ENCODE measurements at places on chromosomes 11 and 22. TPM values are rescaled to one million over a fixed set of nuclear protein-coding genes. Genes with fewer than 3 reads are reported as not detected.
A peak's percentile ranks its signal among the peaks of the same experiment; 100 is the strongest.

DNA sequence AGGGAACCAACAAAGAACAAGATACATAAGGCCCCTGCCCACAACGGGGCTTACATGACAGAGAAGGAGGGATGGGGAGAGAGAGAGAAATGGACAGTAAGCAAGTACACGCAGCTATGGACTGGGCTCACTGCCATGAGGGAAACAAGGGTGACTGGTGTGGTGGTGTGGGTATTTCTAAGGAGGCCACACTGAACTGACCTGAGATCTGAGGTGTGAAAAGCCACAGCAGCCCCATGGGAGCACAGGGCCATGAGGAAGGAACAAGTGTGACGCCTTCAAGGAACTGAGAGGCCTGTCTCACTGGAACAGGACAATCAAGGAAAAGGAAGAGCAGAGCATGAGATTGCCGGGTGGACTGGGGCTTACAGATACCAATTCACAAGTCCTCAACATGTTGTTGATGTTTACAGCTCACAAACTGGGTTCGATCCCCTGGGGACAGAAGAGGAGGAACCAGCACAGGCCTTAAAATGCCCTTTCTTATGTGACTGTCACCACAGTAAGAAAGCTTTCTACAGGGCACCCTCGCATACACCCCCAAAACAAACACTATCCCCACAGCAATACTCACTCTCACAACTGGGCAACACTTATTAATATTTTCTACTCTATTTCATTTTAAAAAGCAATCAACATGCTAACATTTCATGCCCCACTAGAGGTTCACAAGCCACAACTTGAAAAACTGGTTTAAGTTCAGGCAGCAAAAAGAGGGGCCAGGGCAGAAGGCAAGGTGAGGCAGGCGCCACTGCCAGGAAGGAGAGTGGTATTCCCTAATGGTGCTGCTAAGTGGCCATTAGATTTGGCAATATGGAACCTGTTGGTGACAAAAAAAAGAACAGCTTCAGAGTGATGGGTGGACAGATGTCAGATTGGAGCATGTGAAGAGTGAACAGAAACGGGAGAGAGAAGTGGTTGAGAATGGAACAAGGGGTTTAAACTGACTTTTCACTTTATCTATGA lies 39.1 kb downstream of the TCIRG1 start:
- no peaks in the 10 kb centered on the region for H3K36me3 ChIP-seq
- H3K4me3 ChIP-seq: no peak overlapping the region
- no peak for DNase-seq
- H3K4me1 ChIP-seq: peaks cover 5% of the 10 kb centered on the region
- no peaks in the 10 kb centered on the region for H3K27me3 ChIP-seq

DNA sequence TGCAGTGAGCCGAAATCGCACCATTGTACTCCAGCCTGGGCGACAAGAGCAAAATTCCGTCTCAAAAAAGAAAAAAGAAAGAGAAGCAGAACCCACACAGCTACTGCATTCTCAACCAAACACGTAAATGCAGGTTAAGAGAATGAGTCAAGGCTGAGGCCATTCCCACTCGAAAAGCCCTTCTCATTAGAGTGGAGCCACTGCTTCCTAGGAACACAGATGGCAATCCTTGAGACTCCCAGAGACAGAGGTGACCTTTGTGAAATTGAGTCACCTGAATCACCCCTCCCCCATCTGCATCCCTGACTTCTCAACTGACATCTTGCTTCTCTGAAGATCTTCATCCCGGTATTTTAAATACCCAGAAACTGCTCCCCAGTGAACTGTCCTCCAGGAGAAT lies 8.2 kb downstream of the PACSIN2 start:
- H3K4me1 ChIP-seq: peaks cover 23% of the 10 kb centered on the region

DNA sequence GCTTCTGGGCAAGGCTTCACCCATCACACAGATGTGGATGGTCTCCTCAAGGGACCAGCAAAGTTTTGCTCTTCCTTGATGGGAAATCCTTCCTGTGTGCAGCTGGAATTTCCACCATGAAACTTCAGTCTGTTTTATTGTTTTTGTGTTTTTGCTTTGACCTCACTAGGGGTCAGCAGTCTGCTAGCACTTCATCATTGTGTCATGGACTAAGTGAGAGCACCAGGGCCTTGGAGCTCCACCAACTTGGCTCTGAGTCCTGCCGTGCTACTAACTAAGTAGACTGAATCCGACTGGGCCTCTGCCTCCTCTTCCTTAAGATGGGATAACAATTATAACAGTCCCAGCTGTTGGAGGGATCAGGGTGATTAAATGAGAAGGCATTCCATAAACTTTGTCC lies 305.8 kb upstream of the NCAM1 start:
- DNase-seq: peak; percentile 30
- no peaks in the 10 kb centered on the region for H3K27me3 ChIP-seq
- no peaks in the 10 kb centered on the region for H3K36me3 ChIP-seq
- peaks cover 39% of the 10 kb centered on the region for H3K4me1 ChIP-seq

DNA sequence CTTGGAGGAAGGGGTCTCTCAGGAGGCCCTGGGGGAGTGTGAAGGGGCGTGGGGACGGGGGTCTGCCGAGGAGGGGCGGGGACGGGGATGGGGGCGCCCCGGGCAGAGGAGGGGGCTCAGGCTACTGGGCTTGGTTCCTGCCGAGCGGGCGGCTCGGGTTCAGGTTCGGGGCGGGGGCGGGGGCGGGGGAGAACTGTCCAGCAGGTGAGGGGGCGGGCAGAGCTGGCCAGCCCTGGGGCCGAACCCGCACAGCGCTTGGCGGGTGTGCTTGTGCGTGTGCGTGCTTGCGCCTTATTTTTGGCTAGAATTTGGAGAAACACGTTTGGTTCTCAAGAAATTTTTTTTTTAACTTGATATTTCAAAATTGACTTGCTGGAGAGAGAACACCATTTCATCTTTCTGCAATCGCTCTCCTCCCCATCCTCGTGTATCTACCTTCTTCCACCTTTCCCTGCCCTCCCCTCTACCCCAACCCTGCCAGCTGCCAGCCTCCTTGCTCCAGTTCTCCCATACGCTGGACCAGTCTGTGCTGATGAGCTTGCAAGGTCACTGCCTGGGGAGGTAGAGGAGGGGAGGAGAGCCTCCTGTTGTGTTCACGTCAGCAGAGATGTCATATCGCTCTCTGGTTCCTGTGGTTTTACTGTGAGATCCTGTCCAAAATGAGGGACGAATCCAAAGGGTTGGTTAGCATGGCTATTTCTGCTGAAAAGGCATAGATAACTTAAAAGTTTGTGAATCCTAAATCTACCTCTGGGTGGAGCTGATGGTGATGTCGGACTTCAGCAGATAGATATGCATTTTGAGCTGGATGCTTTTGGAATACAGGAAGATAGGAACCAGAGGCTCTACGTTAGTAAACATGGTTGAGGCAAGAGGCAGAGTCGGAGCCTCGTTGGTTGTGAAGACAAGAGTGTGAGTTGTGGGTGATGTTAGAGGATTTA lies 668 bp downstream of the MADD start:
- peak overlapping the region; percentile 85 for H3K4me3 ChIP-seq
- H3K27me3 ChIP-seq: no peaks in the 10 kb centered on the region
- DNase-seq: peak; percentile 47
- no peak overlapping the region for H3K27ac ChIP-seq
- H3K4me1 ChIP-seq: peaks cover 16% of the 10 kb centered on the region

GRCh38 chr11:6224421-6224820 lies 10.0 kb downstream of the FHIP1B start:
- no peaks in the 10 kb centered on the region for H3K27me3 ChIP-seq
- peaks cover 22% of the 10 kb centered on the region for H3K36me3 ChIP-seq
- DNase-seq: no peak
- peaks cover 34% of the 10 kb centered on the region for H3K4me1 ChIP-seq
- no peak overlapping the region for H3K4me3 ChIP-seq

GRCh38 chr11:33234397-33235190 lies 22.6 kb upstream of the HIPK3 start:
- H3K4me3 ChIP-seq: no peak overlapping the region
- DNase-seq: no peak
- no peaks in the 10 kb centered on the region for H3K36me3 ChIP-seq
- H3K27ac ChIP-seq: no peak overlapping the region

DNA sequence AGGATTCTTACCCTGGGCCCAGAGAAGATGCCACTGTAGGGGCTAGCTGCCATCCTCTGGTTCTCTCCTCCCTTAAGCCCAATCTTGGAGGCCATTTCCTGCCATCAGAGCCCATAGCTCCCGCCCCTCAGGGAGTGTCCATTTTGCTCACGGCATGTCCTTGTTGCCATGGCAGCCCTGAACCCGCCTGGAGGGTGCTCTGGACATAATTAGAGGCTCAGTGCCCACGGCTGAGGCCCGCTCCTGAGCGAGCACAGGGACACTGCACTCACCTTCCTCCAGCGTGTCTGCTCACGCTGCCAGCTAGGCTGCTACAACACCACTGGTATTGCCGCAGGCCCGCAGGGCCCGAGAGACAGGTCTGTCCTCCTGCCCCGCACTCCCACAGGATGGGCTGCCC lies 11.1 kb upstream of the SUSD2 start:
- no peak for DNase-seq
- H3K4me3 ChIP-seq: no peak overlapping the region
- H3K27me3 ChIP-seq: no peaks in the 10 kb centered on the region
- no peak overlapping the region for H3K27ac ChIP-seq

DNA sequence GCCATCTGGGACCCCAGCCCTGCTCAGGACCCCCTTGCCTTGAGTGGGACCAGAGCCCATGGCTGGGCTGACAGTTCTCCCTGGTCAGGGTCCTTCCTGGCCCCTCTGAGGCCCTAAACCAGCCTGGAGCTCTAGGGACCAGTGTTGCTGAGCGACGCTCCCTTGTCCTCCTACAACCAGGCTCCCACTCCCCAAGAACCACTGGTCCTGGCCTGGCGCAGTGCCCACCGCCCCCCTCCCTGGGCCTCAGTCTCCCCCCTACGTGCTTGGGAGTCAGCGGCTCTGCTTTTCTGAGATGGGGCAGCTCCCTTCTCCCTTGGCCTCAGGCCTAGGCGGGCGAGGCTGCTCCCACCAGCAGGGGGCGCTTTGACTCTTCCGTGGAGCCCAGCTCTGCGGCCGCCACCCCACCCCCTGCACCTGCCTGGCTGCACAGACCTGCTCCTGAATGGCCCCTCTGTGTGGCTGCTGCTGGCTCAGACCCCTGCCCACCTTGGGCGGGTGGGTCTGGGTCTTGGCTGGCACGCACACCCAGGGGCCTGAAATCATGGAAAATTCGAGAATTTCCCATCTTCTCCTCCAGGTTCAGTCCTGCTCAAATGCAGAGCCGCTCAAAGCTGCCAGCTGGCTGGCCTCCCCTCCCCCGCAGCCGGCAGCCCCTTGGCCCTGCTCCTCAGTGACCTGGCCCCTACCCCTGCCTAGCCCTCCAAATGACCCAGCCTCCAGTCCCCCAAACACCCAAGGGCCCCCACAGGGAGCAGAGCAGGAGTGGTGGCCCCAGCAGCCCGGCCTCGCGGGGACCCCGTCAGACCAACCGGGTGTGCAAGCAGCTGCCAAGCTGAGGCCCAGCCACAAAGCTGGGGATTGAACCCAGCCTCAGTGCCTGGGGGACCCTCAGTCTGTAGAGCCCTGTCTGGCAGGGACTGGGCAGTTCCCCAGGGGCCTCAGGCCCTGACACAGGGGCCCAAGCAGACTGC lies 9.1 kb downstream of the PRR33 start:
- no peaks in the 10 kb centered on the region for H3K27me3 ChIP-seq
- DNase-seq: peak; percentile 79
- no peaks in the 10 kb centered on the region for H3K36me3 ChIP-seq
- peaks cover 3% of the 10 kb centered on the region for H3K4me1 ChIP-seq
- H3K4me3 ChIP-seq: no peak overlapping the region
- H3K27ac ChIP-seq: no peak overlapping the region

DNA sequence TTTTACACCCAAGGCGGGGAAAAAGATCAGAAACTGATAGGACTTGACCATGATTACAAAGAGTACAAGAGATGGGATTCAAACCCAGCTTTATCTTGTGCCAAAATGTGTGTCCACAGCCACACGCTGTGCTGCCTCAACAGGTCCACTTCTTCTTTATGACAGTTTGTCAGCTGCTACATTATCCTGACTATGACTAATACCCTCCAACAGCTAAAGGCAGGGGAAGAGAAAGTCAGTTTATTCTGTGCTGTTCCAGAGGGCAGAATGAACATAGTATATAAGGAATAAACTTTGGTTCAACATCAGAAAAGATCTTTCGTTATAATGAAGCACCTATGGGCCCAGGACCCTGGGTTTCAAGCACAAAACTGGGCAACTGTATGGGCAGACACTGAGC lies 668.2 kb upstream of the TENM4 start:
- H3K27me3 ChIP-seq: no peaks in the 10 kb centered on the region
- no peak overlapping the region for H3K27ac ChIP-seq
- H3K36me3 ChIP-seq: no peaks in the 10 kb centered on the region
- no peak for DNase-seq
- H3K4me3 ChIP-seq: no peak overlapping the region

GRCh38 chr11:129590753-129591475 lies 215.3 kb downstream of the BARX2 start:
- no peak overlapping the region for H3K4me3 ChIP-seq
- no peak for DNase-seq
- H3K27ac ChIP-seq: no peak overlapping the region
- H3K4me1 ChIP-seq: no peaks in the 10 kb centered on the region
- H3K27me3 ChIP-seq: no peaks in the 10 kb centered on the region

GRCh38 chr11:31817054-31817620 lies 6.0 kb upstream of the PAX6 start:
- no peaks in the 10 kb centered on the region for H3K4me1 ChIP-seq
- no peak overlapping the region for H3K27ac ChIP-seq
- no peaks in the 10 kb centered on the region for H3K36me3 ChIP-seq
- DNase-seq: no peak

Gene CHRM1
- total RNA-seq: not detected

Gene HSPB2
- 0.23 TPM for total RNA-seq

Gene PTPRCAP
- total RNA-seq: 0.86 TPM

Gene LRRC51
- total RNA-seq: 9.5 TPM

Gene SLC43A3
- total RNA-seq: 96.6 TPM

All from MCF 10A (cell line).